Activated T-cell treated with anti-CD3 and anti-CD28 coated beads for 1 hour (primary cell): ENCODE measurements at places on chromosomes 6 and 20.

- DNase-seq: no peak
Measured at GRCh38 chr6:79789896-79790295, 157.5 kb downstream of the ELOVL4 start.

GRCh38 chr6:115363379-115363778, 697.3 kb downstream of the FRK start:
- DNase-seq: no peak

GRCh38 chr6:8131265-8131897, 29.0 kb upstream of the EEF1E1 start:
- DNase-seq: no peak

DNA sequence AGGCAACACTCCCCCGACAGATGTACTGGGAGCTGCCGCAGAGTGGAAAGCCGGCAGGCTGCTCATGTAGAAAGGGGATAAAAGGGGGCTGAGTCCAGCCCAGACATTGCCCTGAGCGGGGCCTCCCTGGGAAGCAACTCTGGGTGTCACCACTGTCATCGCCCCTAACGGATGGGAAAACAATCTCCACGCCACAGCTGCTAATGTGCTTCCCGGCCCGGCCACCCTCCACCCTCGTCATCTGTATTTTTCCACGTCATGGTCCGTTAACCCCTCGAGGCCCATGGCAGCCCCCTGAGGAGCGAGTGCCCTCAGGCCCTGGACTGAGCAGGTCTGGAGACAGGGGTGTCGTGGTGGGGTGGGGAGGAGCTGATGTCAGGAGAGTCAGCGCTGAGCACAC, 227.4 kb downstream of the DLL1 start:
- DNase-seq: no peak
